Left renal cortex interstitium (tissue), 4 donors: ENCODE measurements at places on chromosomes 3 and 15.

DNA sequence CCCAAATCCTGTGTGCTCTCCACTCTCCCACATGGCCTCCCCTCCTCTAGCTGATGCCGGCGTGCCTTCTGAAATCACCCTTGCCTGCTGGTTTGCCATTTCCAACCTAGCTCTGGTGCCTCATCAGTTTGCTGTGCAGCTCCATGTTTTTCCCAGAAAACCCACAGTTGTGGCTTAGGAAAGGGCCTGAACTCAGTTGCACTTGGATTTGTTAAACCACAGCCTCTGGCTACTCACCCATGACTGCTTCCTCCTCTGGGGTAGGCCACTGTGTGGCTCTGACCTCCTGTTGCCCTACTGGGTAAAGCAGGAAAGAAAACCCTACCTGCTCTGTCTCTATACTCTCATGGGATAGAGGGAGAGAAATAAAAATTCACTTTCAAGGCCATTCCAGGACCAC, 97.3 kb downstream of the DAPK2 start:
- no peak for DNase-seq

DNA sequence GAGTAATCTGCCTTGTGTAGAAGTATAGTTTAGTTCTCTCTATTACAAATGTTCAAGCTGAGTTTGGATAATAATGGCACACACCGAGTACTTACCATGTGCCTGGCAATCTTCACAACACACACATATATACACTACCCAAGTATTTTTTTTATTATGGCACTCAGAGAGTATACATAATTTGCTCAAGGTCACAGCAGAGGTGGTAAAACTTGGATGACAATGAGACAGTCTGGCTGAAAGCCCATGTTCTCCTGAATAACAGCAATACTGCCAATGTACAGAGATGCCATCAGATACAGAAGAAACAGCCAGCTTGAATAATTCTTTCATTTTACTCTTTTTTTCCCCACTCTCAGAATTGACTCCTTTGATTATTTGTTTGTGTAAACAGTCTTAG, 460.0 kb downstream of the CNTN6 start:
- DNase-seq, result no peak

- DNase-seq, result no peak
Measured at GRCh38 chr3:44762170-44762677, 630 bp downstream of the KIF15 start.

GRCh38 chr15:39211108-39211979, 369.5 kb upstream of the THBS1 start:
- no peak for DNase-seq

DNA sequence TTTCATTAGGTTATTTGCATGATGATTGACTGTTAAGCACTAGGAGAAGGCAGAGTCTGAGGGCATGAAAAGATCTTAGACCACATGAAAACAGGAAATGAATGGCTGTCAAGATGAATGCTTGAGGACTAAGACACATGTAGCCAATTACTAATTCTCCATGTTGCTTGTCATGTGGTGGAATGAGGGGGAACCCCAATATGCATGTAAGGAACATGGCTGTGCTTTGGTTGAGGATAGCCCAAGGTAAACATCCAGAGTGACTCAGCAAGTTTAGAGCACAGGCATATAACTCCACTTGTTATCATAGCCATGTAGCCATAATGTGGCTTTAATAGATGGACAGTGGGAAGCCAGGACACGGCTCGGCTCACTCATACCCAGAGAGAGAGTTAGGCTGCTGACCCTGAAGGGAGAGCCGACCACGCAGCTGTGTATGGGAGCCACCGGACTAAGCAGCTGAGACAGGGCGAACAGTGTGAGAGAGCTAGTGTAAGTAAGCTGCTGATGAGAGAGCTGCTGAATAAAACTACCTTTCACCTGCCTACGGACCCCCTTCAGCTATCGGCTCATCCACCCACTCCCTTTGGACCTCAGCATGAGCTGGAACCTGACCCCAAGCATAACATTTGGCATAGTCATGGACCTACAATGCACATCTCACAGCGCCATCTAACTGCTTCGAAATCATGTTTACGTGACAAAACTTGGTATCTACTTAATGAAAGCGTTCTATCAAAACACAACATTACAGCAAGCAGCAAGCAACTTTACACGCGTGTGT, 37.6 kb downstream of the ANO10 start:
- no peak for DNase-seq

- DNase-seq, result no peak
Measured at GRCh38 chr3:82927309-82928253, 1166.1 kb upstream of the GBE1 start.

GRCh38 chr15:84983294-84983693, 1.6 kb downstream of the PDE8A start:
- no peak for DNase-seq

GRCh38 chr15:92068121-92068520, 214.6 kb downstream of the SLCO3A1 start:
- DNase-seq, result no peak

- DNase-seq, result no peak
Measured at GRCh38 chr3:186705882-186706780, 11.0 kb upstream of the KNG1 start.

DNA sequence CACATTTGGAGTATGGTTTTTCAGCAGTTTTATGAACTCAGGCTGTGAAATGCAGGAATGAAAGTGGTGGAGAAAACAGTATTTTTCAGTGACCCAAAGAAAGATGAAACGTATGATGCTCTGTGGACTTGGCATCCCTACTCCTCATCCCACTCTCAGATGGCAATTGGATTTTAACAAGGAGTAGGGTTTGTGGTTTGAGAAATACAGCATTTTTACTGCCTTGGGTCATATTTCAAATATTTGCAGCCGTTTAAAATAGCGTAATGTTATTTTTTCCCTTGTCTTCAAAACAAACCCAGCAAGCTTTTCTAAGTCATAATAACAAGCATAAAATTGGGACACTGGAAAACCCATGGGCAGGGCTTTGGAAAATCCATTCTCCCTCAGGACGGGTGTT, 117.2 kb upstream of the LRIG1 start:
- DNase-seq, result no peak

DNA sequence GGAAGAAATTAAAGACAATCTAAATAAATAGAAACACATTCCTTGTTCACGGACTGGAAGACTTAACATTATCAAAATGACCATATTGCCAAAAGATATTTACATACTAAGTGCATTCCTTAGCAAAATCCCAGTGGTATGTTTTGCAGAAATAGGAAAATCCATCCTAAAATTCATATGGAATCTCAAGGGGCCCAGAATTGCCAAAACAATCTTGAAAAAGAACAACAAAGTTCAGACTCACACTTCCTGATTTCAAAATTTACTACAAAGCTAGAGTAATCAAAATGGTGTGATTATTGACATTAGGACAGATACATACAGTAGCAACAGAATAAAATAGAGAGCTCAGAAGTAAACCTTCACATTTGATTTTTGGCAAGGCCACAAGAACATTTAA, 515.5 kb downstream of the OCA2 start:
- no peak for DNase-seq

DNA sequence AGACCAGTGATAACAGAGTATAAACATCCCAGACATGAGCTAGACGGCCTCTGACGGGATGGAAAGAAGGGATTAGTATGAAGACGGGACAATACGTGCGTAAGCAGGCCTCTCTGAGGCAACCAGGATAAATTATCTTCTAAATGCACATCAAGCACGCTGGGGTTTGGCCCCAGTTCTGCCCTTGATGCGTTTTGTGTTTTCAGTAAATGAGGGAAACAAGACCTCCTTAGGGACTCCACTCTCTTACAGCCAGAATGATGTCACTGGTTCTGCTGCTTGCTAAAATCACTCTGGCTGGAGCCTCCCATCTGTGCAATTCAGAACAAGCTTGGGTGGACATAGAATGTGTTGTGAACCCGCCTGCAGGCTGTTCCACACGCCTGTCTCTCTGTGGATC, 156.0 kb upstream of the MCTP2 start:
- DNase-seq, result no peak
